GM20000 (cell line): ENCODE measurements at places on chromosomes 2 and 18.

DNA sequence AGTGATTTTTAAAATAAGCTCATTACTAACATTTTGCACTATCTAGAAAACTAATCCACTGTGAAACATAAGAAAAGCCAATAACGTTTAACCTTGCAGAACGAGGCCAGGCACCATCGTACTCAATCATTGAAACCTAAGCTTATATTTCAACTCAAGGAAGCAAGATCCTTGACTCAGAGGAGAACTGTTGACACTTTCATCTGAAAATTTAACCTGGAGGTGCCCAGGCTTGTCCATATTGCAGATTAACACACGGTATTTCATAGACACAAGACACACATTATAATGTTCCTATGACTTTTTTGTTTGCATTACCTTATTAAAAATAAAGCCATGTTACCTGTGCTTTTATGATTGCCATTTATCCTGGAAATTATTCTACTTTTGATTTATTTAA, 89.6 kb downstream of the ZNF385B start:
- no peak for DNase-seq

GRCh38 chr2:15933184-15933845, 7.0 kb upstream of the MYCN start:
- no peak for DNase-seq

DNA sequence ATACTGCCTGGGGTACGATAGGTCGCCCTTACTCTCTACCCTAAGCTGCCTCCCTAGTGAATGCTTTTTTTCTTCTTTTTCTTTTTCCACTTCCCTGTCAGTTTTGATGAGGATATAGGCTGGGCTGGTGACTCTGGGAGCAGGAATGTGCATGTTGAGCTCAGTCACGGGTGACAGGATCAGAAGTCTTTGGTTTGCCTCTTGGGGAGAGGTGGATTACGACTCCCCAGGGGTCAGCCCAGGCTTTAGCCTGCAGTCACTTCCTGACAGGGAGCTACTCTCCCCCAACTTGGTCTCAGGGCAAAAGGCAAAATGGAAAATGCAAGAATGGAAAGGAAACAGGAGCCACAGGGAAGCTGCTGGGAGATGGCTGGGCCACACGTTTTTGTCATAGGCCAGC, 57.3 kb downstream of the THNSL2 start:
- no peak for DNase-seq

- no peak for DNase-seq
Measured at GRCh38 chr2:138421971-138422335, 79.6 kb upstream of the SPOPL start.

DNA sequence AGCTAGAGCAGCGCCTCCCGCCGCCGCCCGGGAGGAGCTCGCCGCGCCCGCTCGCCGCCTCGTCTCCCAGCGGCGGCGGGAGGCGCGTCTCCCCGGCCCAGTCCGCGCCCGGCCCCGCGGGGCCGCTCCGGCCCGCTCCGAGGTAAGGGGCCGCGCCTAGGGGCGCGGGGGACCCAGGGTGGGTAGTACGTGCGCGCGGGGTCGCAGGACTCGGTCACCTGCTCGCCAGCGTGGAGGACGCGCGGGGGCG, 259 bp downstream of the NPAS2 start:
- no peak for DNase-seq

GRCh38 chr18:45802814-45803492, 22.5 kb upstream of the SIGLEC15 start:
- no peak for DNase-seq

GRCh38 chr18:79599441-79599931, 80.1 kb upstream of the CTDP1 start:
- no peak for DNase-seq

DNA sequence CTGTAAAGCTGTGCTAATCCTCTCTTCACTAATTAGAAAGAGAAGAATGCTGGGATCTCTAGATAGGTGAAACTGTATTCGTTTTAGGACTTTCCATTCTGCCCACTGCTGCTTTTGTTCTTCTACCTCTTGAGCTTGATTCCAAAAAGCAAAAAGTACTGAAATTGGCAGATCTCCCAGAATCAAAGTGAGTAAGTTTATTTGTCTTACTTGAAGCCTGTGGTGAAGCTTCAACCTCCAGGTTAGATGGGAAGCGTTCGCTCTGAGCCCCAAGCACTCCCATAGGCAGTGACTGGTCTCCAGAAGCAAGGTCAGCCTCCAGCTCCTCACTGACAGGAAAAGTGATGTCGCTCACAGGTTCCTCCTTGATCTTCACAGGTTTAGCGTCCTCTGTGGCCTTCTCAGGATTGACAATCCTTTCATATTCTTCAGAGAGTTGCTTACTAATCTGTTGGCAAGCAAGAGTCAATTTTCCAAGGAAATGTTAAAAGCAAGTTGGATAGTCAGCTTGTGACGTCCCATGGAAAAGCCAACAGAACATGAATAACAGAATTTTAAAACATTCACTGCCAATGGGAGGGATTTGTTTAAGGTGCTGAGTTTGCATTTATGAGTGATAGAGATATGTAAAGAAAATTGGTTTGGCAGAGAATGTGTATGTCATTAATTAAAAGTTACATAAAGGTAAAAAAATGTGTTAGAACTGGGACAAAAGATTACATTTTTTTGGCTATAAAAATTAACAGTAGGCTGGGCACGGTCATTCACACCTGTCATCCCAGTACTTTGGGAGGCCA, 8.1 kb downstream of the SUPT7L start:
- DNase-seq: no peak

GRCh38 chr2:160269365-160269764, 69.3 kb upstream of the ITGB6 start:
- no peak for DNase-seq

GRCh38 chr2:62281663-62282062, 85.7 kb downstream of the B3GNT2 start:
- DNase-seq: no peak

DNA sequence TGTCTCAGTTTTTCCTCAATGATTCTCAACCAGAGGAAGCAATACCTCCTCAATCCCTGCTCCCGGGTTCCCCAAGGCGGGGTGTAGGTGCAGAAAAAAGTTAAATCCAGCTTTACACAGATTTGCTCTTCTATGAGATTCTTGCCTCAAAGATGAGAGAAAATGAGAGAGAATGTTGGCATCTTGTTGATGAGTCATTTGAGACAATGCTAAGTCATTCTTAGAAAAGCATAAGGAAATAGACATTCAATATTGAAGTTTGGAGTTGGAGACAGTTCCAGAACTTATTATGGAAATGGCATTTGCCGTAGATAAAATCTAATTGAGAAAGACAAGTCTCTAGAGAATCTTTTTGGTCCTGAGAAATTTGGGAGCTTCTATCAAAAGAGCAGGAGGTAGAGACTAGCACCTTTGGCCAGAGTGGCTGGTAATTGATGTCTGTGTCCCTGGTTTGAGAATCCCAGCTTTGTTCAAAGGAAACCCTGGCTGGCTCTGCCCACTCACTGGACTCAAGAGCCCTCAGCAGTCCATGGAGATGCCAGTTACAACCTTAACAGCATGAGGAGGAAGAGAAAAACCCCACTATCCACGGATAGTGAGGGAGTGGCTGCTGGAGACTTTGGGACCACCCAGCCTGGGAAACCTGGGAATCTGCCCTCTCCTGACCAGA, 181.2 kb downstream of the FAM124B start:
- DNase-seq: no peak

- DNase-seq: no peak
Measured at GRCh38 chr18:5145168-5145825, 51.8 kb downstream of the AKAIN1 start.

DNA sequence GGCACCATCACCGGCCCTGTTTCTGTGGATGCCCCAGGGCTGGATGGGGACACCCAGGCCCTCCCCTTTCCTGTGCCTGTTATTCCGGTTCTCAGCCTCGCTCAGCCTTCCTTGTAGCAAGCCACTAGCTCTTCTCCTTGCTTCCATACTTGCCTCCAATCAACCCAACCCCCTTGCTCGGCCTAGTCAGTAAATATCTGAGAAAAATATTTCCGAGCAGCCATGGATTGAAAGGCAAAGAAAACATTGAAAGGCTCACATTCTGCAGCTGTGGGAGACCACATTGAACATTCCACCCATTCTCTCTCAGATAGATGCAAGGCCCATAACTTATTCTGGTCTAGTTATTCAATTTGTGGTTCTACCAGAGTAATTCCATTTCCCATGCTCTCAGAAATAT, 114.9 kb downstream of the SPP2 start:
- no peak for DNase-seq

DNA sequence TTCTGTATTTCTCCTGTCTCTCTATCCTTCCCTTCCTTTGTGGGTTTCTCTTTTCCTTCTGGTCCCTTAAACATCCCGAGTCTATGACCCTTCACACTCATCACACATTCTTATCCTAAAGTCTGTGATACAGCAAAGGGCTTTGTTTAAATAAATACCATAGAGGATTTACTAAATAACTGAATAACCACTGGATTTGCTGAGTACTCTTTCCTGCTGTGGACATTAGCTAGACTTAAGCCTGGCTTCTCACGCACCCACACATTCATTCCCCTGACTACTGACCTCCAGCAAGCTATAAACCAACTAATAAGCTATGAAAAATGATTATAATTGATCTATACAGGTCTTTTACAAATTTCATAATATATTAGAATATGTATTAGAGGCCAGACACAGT, 76.6 kb downstream of the COL4A3 start:
- DNase-seq: no peak

DNA sequence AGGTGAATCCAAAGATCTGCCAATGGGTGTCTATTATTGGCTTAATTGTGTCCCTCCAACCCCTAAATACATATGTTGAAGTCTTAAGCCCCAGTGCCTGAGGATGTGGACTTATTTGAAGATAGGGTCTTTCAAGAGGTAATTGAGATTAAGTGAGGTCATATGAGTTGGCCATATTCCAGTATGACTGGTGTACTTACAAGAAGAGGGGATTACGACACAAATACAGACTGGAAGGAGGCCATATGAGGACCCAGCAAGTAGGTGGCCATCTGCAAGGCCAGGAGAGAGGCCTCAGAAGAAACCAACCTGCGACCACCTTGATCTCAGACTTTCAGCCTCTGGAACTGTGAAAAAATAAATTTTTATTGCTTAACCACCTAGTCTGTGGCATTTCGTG, 121.1 kb upstream of the FN1 start:
- no peak for DNase-seq

DNA sequence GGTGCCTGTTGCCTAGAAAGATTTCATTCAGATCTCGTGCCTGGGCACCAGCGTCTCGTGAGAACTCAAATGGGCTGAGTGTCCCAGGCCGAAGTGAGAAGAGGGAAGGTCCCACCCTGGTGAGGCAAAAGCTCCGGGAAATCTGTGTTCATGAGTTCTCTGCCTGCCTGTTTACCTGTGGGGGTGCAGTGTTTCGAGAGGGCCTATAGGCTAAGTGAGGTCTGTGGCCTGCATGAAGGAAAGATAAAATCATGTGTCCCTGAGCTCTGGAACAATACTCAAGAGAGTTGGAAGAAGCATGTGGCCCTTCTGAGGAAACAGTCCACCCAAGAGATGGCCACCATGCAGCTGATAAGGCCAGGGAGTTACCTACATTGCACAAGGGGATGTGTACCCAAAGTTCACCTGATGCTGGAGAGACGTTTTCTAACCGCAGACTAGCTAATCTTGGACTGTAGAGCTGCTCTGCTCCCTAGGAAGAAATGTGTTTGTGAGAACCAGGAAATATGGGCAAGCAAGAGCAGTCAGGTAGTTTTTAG, 63.5 kb upstream of the ST3GAL5 start:
- no peak for DNase-seq

- no peak for DNase-seq
Measured at GRCh38 chr2:97988722-97989121, 7.0 kb downstream of the TMEM131 start.

GRCh38 chr18:68833756-68834155, 35.9 kb downstream of the CCDC102B start:
- no peak for DNase-seq

- DNase-seq: no peak
Measured at GRCh38 chr2:30677231-30677630, 130.0 kb downstream of the CAPN13 start.
